ENCODE measurements at places on chromosomes 16 and 17.

DNA sequence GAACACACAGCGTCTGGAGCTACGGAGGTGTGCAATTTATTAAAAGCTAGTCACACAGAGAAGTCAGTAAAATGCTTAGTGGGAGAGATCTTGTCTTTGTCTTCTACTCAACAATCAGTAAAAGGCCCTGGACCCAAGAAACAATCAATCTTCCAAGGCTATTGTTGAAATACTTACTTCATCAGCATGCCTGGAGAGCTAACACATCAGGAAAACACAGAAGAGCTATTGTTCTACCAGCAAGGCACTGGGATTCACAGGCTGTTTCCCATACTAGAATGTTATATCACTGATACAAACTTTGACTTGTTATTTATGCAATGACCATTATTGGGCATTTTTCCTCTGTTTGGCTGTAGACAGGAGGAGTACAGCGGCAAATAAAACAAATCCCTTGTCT lies 247.8 kb upstream of the ERCC4 start:
- DNase-seq = no peak

DNA sequence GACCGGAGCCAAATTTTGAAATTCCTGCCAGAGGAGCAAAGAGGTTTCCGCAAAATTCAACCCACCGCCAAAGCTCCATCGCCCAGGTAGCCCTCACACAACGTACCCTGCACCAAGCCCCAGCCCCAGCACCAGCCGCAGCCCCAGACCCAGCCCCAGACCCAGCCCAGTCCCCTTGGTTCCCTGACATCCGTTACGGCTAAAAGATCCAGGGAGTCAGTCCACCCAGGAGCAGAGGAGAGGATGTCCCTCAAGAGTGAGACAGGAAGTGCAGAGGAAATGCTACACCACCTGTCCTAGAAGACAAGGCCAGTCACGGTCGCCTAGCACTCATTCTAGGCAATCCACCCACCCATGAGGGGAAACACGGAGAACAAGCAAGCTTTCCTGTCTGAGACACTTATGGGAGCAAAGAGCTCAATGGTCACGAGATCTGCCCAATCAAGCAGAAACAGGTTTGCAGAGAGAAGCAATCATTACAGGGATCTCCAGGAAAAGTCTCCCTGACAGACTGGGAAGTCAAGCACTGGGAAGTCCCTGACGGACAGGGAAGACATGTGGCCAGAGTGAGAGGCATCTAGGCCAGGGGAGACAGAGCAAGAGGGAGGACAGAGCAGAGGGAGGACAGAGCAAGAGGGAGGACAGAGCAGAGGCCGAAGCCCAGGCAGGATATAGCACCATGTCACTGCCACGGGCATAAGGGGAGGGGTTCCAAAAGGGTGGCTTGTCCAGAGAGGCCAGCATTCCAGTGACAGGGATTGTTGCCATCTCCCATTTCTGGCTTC lies 15.0 kb upstream of the KCNJ18 start:
- no peak for DNase-seq

- no peak for DNase-seq
Measured at GRCh38 chr16:15811481-15812400, 45.1 kb downstream of the MYH11 start.

- no peak for DNase-seq
Measured at GRCh38 chr16:85888405-85889331, 10.3 kb upstream of the IRF8 start.

DNA sequence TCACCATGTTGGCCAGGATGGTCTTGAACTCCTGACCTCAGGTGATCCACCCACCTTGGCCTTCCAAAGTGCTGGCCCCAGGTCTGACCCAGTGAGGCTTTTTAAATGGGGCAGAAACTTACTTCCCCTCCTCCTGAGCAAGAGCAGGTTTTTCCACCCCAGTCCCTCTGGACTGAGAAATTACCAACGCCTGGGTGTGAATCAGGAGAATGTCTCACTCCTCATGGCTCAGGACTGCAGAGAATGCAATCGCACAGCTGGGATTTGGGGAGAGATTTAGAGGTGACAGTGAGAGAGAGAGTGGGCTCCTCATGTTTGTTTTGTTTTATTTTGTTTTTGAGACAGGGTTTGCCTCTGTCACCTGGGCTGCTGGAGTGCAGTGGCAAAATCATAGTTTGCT lies 203.6 kb downstream of the RAB11FIP4 start:
- no peak for DNase-seq

DNA sequence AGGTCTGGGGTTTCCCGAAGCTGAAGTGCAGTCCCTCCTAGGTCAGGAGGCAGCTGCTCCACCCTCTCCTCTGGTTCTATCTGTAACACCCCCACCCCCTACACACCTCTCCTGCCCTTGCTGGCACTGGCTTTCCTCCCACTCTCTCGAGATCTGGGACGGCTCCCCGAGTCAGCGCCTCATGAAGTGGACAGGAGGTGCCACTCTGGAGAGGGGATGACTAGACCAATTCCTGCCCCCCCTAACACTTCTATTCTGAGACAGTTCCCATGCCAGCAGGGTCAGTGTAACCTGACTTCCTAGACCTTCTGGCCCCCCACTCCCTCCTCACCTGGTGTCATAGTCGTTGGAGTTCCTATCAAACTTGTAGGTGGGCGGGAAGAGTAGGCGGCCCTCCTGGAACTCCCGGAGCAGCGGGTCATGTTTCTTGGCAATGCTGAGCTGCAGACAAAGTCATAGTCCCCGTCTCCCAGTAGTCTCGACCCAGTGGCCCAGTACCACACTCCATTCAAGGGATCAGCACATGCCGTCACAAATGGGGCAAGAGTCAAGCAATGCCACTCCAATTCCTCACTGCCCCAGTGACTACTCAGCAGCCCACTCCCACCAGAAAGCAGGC lies 9.7 kb downstream of the INPP5K start:
- DNase-seq = no peak

Measured in WTC11 (cell line).